GM18507 (cell line): ENCODE measurements at places on chromosomes 3 and 15.

DNA sequence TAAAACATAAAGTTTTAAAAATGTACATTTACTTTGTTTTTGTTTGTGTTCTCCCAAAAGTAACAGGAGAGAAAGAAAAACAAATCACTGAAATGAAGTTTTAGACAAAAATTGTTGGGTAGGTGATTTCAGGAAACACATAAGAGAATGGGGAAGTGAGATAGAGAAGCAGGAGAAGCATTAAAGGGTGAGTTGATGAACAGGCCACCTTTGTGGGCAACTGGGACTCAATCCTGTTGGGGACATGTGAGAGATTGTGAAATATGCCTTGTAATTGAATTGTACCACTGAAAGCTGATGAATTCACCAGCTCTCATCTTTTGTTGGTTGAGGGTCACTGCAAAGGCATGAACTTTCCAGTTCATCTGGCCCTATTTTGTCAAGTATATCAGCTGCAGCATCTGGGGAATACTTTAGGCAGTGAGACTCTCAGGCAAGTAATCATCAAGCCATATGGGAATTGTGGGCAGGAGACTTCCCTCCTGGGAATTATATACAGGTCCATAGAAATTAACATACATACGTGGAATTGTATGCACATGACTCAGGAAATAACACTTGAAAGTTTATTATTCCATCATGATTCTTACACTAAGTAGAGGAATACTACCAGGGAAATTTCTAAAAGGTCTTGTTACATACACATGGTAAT lies 181.0 kb downstream of the ZBBX start:
- DNase-seq: no peak

DNA sequence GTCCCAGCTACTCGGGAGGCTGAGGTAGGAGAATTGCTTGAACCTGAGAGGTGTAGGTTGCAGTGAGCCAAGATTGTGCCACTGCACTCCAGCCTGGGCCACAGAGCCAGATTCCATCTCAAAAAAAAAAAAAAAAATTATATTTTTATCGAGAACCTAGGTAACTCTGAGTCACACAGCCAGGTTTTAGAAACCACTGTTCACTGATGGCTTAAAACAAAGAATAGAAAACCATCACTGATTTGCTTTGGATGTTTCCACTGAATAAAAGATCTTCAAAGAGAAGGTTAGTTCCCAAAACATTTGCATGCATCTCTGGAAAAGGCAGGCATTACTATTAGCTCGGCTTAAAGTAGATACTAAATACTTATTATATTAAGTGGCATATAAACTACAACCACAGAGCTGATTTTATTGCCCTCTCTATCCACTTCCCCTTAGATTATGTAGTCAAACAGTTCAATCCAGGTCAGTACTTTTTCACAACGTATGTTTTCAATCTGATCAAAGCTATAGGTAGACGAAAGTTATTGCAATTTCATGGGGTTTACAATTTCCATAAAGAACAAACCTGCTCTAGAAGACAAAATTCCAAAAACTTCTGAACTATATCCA lies 1.4 kb downstream of the B4GALT4 start:
- no peak for DNase-seq

- DNase-seq: no peak
Measured at GRCh38 chr3:47000198-47000815, 20.8 kb downstream of the NBEAL2 start.

DNA sequence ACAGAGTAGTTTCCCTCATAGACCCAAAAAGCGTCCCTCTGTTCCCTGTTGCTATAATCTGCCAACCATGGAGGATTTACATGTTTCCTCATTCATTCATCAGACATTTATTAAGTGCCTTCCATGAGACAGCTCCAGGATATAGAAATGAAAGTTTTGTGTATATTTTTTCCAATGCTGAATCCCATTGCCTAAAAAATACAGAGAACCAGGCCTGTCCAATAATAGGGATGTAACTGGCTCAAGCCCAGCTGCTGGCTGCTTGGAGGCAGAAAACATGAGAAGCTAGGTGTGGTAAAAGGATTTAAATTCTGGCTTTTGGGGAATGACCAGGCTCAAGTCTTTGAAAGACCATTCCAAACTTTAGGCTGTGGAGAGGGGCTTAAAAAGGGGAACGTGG lies 41.5 kb downstream of the RARB start:
- no peak for DNase-seq

DNA sequence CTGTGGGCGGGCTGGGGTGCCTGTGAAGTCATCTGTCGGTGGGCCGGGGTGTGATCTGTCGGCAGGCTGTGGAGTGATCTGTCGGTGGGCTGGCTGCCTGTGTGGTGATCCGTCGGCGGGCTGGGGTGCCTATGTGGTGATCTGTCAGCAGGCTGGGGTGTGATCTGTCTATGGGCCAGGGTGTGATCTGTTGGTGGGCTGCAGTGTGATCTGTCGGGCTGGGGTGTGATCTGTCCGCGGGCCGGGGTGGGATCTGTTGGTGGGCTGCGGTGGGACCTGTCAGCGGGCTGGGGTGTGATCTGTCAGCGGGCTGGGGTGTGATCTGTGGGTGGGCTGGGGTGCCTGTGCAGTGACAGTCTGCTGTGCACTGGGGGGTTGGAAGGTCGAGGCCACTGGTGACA lies 204.5 kb downstream of the XXYLT1 start:
- DNase-seq: no peak

DNA sequence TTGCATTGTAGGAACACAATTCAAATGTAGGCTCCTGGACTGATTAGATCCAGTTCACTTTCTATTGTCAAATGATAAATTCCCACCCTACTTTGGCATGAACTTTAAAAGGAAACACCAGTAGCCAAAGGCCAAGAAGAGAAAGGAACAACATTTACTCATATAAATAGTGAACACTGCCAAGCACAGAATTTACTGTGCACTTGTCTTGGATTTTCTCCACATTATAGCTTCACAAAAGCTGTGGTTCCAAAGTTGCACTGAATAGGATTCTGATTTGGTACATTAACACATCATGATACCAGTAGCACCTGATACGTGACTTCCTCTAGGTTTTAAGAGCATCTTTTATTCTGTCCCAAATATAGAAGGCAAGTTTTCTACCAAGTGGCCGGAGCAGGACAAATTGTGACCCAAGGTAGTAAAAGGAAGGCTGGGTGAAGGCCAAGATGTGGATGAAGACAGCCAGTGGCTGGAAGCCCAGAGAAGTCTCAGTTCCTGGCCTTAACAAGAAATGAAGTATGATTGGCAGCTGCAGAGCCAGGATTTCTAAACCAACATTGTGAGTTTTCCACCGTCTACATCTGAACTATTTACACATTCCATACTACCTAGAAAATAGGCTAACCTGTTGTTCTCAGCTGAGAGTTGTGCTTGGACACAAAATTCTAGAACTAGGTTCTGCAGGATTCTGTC lies 206.7 kb downstream of the THRB start:
- no peak for DNase-seq

- DNase-seq: no peak
Measured at GRCh38 chr3:88189361-88189810, 39.6 kb downstream of the C3orf38 start.

- no peak for DNase-seq
Measured at GRCh38 chr3:56762718-56763117, 39.0 kb downstream of the ARHGEF3 start.

- no peak for DNase-seq
Measured at GRCh38 chr15:49085696-49086459, 39.6 kb upstream of the SECISBP2L start.

DNA sequence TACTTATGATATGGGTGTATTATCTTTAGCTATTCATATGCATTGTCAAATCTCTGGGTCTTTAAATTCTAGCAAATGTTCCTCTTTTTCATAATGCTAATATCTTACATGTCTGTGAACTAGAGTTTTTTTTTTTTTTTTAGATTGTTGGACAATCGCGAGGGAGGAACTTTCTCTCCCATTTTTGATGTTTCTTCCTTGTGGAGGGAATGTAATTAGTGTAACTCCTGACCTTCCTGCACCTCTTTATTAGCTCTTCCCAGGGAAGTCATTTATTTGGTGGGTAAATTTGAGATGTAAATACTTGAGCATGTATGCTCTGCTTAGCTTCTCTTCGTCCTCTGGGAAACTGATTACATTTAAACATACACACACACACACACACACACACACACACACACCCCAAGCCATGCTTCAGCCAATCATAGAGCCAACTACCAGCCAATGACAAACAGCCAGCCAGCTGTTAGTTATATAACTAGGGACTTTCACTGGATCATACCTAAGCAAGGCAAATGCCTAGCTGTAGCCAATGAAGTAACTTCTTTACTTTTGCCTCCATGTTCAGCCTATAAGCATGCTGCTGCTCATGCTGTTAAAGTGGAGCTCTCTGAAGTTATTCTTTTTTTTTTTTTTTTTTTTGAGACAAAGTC lies 8.3 kb upstream of the USP8 start:
- no peak for DNase-seq

- no peak for DNase-seq
Measured at GRCh38 chr3:114571363-114571762, 277.5 kb downstream of the TIGIT start.

DNA sequence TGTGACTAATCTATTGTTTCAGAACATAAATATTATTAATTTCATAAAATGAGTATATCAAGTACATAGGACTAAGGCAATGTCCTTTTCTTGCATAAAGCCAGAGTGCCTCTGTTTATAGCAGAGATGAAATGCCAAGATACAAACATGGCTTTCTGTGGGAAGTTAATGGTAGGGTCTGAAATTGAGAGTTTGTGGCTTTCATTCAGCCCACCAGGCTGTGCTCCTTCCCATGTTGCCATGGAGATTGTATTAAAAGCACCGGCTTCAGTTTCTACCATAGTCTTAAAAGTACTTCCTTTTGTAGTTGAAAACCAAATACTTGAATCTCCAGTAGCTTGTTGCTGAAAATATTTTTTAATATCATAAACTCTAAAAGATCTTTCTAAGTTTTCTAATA lies 114.0 kb downstream of the LRRC28 start:
- DNase-seq: no peak

- no peak for DNase-seq
Measured at GRCh38 chr15:100833417-100834389, 45.9 kb upstream of the ALDH1A3 start.
